ENCODE measurements at places on chromosomes 16 and 17.

GRCh38 chr16:87410530-87410929 lies 18.4 kb downstream of the MAP1LC3B start:
- no peak for DNase-seq

GRCh38 chr17:50816771-50817751 lies 18.3 kb upstream of the WFIKKN2 start:
- DNase-seq = no peak

- no peak for DNase-seq
These were observed 70.5 kb downstream of the CFDP1 start for GRCh38 chr16:75362846-75363245.

DNA sequence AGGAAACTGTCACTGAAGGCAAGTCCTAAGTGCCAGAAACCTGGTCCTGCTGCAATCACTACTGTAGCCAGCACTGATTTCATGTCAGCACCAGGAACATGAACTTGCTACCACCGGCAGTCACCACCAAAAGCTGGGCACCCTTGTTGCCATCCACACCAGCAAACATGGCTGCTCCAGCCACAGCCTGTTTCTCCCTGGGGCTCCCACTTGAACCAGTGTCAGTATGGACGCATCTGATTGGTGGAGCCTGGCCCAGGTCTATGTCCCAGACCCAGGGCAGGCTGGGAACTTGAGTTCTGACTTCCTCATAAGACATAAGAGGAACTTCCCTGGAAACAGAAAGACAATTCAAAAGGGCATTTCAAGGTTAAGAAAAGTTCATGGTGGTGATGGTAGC lies 56.5 kb downstream of the COPRS start:
- no peak for DNase-seq

- DNase-seq = peak; percentile 68
These were observed 32.1 kb downstream of the IST1 start for GRCh38 chr16:71927383-71927782.

DNA sequence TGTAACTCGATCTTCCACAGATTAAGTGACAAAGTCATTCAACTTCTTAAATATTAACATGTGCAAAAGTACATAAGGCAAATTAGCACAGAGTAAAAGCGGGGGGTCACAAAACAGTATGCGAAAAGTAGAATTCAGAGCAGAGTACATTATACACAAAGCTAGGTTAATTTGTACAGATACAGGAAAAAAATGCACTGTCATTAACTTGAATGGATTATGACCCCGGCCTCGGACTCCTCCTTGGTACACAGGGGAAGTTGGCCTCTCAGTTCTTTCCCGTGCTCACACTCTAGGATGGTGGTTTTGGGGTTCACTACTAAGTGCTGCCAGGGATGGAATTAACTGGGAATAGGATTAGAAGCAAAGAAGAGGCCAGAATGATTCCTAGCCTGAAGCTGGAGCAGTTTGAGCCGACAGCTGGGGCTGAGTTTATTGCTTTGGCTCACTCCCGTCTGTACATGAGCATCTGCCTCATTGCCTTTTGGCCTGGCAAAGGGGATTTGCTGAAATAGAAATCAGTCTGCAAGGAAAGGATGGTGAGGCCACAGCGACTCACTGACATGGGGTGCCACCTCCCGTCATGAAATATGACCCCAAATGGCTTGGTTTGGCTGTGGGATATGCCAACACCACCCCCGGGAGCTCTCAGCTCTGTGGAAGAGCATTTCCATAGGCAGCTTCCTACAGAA lies 23.6 kb downstream of the NTN1 start:
- peak; percentile 46 for DNase-seq

- DNase-seq = no peak
These were observed 9.3 kb downstream of the NQO1 start for GRCh38 chr16:69717066-69717465.

GRCh38 chr17:32489320-32490100 lies 2.7 kb downstream of the CDK5R1 start:
- no peak for DNase-seq

DNA sequence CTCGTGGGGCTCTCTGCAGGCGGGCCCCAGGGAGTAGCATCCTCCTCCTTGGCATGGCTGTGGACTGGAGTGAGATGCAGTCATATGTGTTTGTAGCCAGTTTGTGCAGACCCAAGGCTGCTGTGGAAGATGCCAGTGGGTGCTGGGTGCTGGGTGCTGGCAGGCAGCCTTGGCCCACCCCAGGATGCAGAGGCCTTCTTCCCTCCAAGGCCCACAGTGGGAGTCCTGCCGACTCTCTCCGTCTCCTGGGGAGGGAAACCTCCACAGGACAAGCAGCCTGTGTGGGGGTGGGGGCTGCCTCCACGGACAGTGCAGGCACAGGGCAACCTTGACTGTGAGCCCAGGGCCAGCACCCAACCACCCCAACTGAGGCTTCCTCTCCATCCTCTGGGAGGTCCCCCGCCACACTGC lies 13.8 kb upstream of the TMEM92 start:
- no peak for DNase-seq

DNA sequence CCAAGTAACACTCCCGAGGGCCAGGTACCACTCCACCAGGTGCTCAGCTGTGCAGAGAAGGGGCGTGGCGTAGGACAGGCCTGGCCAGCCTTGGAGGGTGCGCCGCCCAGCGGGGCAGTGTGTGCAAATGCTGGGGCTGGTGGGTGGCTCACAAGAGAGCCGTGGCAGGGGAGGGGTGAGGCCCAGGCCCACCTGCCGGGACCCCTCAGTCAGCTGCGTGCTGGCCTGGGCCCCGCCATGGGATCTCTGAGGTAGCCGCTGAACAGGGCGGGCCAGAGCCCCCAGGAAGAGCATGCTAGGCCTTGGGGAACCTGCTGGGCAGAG lies 8.8 kb downstream of the TPSG1 start:
- DNase-seq = no peak

- no peak for DNase-seq
These were observed 12.1 kb downstream of the CD300A start for GRCh38 chr17:74478420-74479100.

DNA sequence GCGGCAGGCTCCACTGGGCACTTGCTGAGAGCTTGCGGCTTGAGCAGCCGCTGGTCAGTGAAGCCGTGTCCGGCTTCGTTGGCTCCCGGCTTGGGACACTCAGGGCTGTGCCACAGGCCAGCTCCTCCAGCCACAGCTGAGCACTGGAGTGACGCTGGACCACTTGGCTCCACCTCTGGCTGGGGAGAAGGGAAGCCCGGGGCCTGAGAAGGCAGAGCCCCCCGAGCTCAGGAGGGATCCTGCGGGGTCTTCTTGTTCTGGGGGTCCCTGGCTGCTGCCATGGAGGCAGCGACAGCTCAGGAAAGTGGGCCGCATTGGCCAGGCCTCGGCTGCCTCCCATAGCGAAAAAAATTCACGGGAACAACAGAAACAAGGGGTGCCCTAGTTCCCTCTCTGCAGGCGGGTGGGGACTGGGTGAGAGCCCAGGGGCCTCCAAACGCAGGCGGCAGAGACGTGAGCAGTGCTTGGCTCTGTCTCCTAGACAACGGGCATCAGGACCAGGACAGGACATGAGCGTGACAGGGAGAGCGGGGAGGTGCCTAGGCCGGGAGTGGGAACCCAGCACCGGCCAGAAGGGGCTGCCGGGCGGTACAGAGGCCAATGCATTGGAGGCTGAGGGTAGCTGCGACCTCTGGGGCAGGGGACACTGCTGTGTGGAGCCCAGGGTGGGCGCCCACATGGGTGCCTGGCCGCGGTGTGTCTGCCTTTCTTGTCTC lies 37.7 kb downstream of the SLC7A5 start:
- no peak for DNase-seq

DNA sequence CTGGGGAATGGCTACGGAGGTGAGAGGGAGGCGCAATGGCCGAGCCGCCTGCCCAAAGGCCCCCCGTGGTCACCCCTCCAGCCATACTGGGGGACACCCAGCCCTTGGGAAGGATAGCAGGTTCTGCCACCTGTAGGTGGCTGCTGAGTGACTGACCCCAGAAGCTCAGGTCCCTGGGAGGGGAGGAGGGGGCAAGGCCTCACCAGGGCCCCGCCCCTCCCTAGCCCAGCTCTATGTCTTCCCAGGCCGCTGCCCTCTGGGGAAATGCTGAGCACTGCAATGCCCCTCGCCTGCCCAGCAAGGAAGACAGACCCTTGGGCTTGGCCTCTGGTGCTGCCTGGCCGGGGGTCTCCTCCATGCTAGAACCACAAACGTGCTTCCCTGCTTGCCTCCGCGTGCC lies 11.4 kb upstream of the CLDN9 start:
- no peak for DNase-seq

DNA sequence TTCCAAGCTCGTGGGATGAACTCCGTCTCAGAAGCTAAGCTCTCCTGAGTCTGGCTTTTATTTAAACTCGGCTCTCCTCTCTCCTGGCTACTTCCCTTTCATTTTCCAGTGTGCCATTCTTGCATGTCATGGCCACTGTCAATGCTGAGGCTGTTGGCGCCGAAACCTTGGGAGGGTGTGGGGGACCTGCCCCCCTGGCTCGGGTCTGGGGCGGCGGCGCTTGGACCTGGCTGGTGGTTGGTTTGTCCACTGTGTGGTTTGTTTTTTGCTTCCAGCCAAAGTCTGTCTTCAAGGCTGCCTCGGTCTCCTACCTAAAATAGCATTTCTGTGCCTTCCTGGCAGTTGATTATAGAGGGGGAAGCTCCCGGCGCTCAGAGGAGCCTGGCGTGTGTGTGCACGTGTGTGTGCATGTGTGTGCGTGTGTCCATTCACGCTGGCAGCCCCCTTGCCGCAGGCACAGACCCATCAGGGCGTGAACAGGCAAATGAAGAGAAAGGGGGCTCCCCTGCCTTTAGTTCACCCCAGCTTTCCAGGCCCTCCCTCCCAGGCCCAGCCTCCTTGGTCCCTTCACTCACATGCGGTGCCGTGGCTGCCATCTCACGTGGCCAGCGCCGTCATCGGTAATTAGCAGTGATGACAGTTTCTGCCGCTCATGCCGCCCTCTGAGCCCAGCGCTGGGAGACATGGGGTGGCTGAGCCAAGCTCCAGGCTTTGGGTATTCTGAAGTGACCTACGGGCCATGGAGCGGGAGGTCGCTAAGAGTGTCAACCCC lies 179.9 kb downstream of the SEC14L1 start:
- no peak for DNase-seq

DNA sequence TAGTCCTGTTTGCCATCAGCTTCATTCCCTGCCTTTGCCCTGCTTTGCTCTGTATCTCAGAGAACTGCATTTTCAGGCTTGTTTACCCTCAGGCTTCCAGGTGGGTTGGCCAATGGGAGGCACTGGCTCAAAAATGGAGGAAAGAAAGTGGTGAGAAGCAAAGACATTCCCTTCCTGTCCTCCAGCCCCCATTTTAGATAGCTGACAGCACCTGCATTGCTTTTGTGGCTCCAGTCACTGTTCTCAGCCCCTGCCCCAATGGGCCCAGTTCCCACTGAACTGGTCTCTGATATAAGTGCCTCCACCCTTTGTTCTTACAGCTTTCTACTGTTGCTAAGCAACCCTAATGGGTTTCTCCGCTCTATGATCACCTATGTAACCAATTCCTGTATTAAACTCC lies 19.4 kb upstream of the SDK2 start:
- no peak for DNase-seq

DNA sequence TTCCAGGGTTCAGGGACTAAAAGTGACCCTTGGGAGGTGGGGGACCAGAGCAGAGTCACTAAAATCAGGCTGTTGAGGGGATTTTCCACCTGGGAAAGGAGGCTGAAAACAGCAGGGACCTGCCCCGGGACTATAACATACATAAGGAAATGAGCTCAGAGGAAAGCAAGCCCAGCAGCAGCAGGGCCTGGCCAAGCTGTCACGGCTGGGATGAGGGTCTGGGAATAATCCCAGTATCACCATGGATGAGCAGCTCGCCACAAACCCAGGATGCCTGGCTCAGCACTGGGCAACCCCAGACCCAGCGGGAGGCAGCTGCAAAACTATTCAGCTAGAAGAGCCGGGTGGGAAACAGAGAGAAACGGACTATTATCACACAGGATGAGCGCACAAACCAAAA lies 72.4 kb downstream of the RPH3AL start:
- DNase-seq = no peak

DNA sequence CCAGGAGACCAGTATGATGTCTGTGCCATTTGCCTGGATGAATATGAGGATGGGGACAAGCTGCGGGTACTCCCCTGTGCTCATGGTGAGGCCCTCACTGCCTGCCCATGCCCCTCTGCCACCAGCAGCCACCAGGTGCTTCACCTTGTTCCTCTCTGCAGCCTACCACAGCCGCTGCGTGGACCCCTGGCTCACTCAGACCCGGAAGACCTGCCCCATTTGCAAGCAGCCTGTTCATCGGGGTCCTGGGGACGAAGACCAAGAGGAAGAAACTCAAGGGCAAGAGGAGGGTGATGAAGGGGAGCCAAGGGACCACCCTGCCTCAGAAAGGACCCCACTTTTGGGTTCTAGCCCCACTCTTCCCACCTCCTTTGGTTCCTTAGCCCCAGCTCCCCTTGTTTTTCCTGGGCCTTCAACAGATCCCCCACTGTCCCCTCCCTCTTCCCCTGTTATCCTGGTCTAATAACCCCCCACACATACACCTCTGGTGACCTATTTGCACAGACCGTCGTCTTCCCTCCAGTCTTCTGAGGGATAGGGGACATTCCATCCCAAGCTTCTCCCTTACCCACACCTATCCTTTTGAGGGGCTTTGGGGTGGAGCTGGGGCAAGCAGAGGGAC lies 3.7 kb downstream of the PFN1 start:
- no peak for DNase-seq

- DNase-seq = no peak
These were observed 1.8 kb upstream of the MYADML2 start for GRCh38 chr17:81948635-81949378.

DNA sequence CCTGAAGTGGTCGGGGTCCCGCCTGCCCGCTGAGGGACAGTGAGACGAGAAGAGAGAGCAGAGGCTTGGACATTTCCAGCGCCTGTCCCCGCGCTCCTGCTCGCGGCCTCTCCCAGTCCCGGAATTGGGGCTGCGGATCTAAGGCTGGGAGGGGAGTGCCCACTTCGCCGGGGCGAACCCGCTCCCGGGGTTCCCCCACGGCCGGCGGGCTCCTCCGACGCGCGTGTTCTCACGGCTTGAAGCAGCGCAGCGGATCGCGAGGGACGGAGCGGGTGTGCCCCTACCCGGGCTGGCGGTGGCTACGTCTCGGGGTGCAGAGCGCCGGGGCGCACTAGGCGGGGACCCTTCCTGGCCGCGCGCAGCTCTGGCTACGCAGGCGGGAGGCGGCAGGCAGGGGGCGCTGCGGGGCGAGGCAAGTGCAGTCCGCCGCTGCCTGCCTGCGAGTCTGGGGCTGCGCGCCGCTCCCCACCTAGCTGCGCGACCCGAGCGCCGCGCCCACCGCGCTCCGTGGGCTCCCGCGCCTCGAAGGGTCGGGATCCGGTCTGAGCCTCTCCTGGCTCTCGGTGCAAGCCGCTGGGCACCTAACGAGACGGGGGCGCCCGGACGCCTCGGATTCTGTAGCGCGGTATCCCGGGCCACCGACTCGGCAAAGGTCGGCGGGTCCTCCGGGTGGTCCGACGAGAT lies 1.2 kb downstream of the NGFR start:
- DNase-seq = peak; percentile 43

GRCh38 chr17:73998653-73999645 lies 204.5 kb upstream of the RPL38 start:
- no peak for DNase-seq

- no peak for DNase-seq
These were observed 82.2 kb upstream of the CDC42EP4 start for GRCh38 chr17:73393962-73394361.
